ENCODE measurements at places on chromosomes 6 and 20.

- no peak for DNase-seq
Observed at GRCh38 chr6:159252955-159253508, 83.8 kb downstream of the FNDC1 start.

DNA sequence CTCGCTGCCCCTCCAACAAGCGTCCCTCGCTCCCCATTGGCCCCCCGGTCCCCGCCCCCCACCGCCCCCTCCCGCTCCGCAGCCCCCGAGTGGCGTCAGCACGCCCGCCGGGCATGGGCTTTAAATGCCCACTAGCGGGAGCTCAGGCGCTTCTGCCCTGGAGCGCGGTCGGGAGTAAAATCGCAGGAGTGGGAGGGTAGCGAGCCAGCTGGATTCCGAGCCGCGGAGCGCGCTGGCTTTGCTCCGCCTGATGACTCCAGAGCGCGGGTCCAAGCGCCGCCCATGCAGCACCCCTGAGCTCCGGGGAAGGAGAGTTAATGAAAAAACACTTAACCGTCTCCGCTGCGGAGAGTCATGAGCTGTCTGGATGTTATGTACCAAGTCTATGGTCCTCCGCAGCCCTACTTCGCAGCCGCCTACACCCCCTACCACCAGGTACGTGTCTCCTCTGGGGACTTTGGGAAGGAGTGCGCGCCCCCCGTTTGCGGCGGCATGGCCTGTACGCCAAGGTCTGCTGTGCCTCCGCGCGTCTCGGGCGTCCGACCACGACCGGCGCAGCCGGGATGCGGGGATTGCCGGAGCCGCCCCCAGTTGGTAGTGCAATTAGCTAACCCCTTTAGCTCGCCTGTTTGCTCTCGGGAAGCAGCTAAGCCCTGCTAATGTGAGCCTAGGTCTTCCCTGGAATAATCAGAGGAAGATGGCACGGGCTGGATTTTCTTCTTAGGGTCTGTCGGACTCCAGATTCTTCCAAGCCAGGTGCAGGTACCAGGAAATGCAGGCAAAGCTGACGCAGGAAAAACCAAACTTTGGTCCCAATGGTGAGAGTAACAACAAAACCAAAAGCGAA lies at the start of gene VGLL2:
VGLL2 (plus strand) TSS at position 149 of the 847 bp plus-strand sequence; CDS start at position 355, 206 bp downstream.
- no peak for DNase-seq

DNA sequence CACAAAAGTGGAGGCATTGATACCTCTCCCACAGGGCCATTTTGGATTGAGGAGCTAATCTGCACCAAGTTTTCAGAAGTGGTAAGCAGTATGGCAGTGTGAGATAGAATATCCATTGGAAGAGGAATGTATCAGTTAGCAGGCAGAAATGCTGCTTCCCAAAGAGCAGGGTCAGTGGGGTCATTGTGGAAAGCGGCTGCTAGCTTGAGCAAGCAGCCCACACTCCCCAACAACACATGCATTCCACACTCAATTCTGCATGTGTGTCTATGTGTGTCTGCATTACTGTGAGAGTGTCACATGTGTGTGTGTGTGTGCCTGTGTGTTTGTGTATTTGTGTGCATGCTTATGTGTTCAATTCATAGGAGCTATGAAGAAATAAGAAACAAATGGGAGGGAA lies 190.9 kb upstream of the FOXA2 start:
- DNase-seq: no peak

- no peak for DNase-seq
Observed at GRCh38 chr6:41280381-41281057, 6.0 kb downstream of the TREM1 start.
